Activated CD8-positive, alpha-beta memory T cell treated with anti-CD3 and anti-CD28 coated beads for 48 hours (primary cell): ENCODE measurements at places on chromosomes 6 and 20.

- DNase-seq = no peak
These were observed 461 bp upstream of the HNF4A start for GRCh38 chr20:44354979-44355497.

DNA sequence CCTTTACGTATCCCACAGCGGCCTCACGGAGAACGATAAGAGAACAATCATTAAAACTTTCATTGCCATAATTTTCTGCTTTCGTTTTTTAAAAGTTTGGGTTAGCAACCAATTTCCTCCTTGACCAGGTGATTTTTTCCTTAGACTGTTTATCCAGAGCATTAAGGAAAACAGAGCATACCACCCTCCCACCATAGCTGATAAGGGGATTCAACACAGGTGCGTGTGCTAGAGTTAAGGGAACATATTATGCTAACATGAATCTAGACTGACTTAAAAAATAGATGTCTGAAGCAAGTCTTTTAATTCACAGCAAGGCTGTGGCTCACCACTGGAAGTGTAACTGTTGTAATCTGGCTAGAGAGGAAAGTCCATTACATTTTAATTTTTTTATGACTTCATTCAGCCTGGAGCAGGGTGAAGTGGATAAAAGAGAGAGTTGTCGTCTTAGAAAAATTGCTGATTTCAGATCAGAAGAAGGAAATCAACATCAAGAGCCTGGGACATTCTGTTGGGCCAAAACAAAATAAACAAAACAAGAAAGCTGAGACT is 5.5 kb upstream of the SLC22A2 start:
- no peak for DNase-seq

GRCh38 chr6:29419516-29419915 is 4.8 kb downstream of the OR12D1 start:
- DNase-seq = no peak

DNA sequence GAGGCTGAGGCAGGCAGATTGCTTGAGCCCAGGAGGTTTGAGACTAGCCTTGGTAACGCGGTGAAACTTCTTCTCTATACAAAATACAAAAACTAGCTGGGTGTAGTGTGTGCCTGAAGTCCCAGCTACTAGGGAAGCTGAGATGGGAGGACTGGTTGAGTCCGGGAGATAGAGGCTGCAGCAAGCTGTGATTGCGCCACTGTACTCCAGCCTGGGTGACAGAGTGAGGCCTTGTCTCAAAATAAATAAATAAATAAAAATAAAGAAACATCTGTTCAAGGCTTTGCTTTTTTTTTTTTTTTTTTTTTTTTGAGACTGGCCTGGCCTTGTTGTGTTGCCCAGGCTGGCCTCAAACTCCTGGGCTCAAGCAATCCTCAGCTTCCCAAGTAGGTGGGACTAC is 23.7 kb upstream of the SLC23A2 start:
- no peak for DNase-seq

- no peak for DNase-seq
These were observed 405.8 kb upstream of the FKBP1C start for GRCh38 chr6:62805431-62805830.

DNA sequence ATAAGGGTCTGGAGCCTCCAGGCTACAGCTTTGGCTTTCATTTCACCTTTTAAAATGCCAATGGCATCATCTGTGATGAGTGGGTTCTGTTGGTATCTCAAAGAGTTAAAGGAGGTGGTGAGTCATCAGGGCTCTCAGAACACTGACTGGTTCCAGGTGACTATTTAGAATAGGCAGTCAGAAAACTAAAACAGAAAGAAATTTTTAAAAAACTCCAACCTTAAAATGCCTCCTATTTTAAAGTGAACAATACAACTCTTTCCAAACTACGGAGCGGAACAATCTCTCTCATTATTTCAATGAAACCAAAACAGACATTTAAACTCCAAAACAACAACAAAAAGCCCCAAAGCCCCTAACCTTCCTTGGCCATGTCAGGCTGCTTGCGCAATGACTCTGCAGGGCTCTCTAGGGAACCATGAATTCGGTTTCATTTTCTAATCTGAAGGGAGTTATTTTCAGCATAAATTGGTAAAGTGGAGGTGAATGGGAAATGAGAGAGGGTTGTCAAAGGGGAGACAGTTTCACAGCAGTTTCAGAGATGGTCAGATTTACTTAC is 194.9 kb downstream of the KIF6 start:
- no peak for DNase-seq

- DNase-seq = no peak
These were observed 309.1 kb upstream of the IMPG1 start for GRCh38 chr6:76381612-76382011.

GRCh38 chr6:108323710-108324466 is 29.0 kb downstream of the AFG1L start:
- no peak for DNase-seq

DNA sequence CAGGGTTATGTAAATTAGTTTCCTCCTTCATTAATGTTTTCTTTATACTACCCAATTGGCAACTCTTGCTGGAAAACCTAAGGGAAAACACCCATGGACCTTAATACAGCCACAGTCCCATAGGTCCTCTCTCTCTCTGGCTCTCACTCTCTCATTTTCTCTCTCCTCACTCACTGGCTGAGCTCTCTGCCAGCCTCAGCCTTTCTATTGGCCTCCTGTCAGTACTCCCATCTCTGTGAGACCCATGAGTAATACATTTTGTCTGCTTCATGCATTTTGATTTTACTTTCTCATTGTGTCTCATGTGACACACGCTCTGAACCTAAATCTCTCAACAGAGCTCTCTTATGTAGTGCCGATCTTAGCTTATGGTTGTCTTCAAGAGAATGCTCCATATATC is 907.5 kb downstream of the C6orf118 start:
- DNase-seq = no peak
